ENCODE measurements at places on chromosomes 11 and 22. TPM values are rescaled to one million over a fixed set of nuclear protein-coding genes. Genes with fewer than 3 reads are reported as not detected.

The SEC14L3 gene
- not detected for total RNA-seq

The MMP7 gene
- total RNA-seq = not detected

The TEAD1 gene
- 0.83 TPM for total RNA-seq

The CASP5 gene
- not detected for total RNA-seq

The C11orf52 gene
- total RNA-seq = not detected

The ZFTA gene
- 4.1 TPM for total RNA-seq

The HPX gene
- total RNA-seq = not detected

The SUSD2 gene
- total RNA-seq = 0.65 TPM

The FOLR2 gene
- not detected for total RNA-seq

The MMP10 gene
- not detected for total RNA-seq

The ARHGAP8 gene
- total RNA-seq = 2.1 TPM

The APOL6 gene
- total RNA-seq = 37.1 TPM

The CERK gene
- 38.4 TPM for total RNA-seq

The ALKBH8 gene
- 13.4 TPM for total RNA-seq

The C11orf42 gene
- total RNA-seq = not detected

The GNAZ gene
- 0.50 TPM for total RNA-seq

The TRIM49 gene
- total RNA-seq = not detected

The ELMOD1 gene
- total RNA-seq = not detected

The ELF5 gene
- not detected for total RNA-seq

The SLCO2B1 gene
- total RNA-seq = not detected

The GRM5 gene
- not detected for total RNA-seq

The TMEM109 gene
- total RNA-seq = 101 TPM

The MPPED1 gene
- not detected for total RNA-seq

The OSM gene
- total RNA-seq = 45.7 TPM

The MRGPRX2 gene
- not detected for total RNA-seq

The OR8G1 gene
- not detected for total RNA-seq

The GGTLC3 gene
- total RNA-seq = not detected

The DNAJB7 gene
- total RNA-seq = not detected

The DDTL gene
- not detected for total RNA-seq

The KRTAP5-9 gene
- not detected for total RNA-seq

The SLC22A8 gene
- not detected for total RNA-seq

The OR52H1 gene
- total RNA-seq = not detected

The CHRDL2 gene
- not detected for total RNA-seq

The TSPAN32 gene
- 3.1 TPM for total RNA-seq

The SCUBE2 gene
- not detected for total RNA-seq

The KCNK4 gene
- total RNA-seq = not detected

The CARNS1 gene
- total RNA-seq = 6.2 TPM

The YAP1 gene
- total RNA-seq = not detected

The DBX1 gene
- total RNA-seq = not detected

The VWCE gene
- 25.8 TPM for total RNA-seq

The PRG3 gene
- total RNA-seq = not detected

The SMARCB1 gene
- 82.8 TPM for total RNA-seq

The SAC3D1 gene
- 14.5 TPM for total RNA-seq

The PANX2 gene
- 3.9 TPM for total RNA-seq

The NEFH gene
- 8.6 TPM for total RNA-seq

The HBG2 gene
- not detected for total RNA-seq

The TSSK2 gene
- not detected for total RNA-seq

The IL17REL gene
- total RNA-seq = 0.14 TPM

The WT1 gene
- total RNA-seq = not detected

Data from activated CD8-positive, alpha-beta T cell treated with anti-CD3 and anti-CD28 coated beads for 36 hours (primary cell).